ENCODE measurements at places on chromosomes 6 and 20.

GRCh38 chr6:5175635-5176034 lies 85.1 kb downstream of the LYRM4 start:
- DNase-seq, result no peak

- no peak for DNase-seq
Measured at GRCh38 chr6:131001945-131002660, 60.9 kb downstream of the EPB41L2 start.

GRCh38 chr6:93248631-93249030 lies 170.7 kb downstream of the EPHA7 start:
- DNase-seq, result no peak

DNA sequence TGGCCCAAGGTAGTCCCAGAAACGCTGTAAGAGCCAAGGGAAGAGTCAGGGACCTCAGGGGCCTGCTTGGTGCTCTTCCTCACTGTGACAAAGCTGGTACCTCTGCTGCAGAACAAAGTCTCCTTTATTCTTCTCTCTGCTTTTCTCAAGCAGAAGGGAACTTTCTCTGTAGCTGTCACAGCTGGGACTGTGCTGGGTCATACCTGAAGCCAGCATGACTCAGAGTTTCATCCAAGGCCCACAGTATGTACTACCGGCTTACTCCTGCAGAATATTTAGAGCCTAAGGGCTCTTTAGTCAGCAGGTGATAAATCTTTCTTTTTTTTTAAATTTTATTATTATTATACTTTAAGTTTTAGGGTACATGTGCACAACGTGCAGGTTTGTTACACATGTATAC lies 183.2 kb downstream of the TINAG start:
- no peak for DNase-seq

DNA sequence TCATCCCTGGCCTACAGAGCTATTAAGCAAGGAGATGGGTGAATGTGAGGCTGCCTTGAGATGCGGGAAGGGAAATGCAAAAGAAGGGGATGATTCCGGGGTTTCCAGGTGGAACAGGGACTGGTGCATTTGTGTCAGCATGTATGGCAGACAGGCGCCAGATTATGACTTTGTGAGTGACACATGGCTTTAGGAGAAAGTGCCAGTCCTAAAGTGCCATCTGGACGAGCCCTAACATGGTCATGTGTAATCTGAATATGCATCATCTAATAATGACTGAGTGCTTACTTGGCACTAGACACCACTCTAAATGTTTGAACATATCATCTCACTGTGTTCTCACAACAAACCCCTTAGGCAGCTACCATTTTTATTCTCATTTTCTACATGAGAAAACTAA lies 195.0 kb upstream of the TSHZ2 start:
- no peak for DNase-seq

- DNase-seq, result no peak
Measured at GRCh38 chr6:39880594-39880993, 53.7 kb downstream of the MOCS1 start.

DNA sequence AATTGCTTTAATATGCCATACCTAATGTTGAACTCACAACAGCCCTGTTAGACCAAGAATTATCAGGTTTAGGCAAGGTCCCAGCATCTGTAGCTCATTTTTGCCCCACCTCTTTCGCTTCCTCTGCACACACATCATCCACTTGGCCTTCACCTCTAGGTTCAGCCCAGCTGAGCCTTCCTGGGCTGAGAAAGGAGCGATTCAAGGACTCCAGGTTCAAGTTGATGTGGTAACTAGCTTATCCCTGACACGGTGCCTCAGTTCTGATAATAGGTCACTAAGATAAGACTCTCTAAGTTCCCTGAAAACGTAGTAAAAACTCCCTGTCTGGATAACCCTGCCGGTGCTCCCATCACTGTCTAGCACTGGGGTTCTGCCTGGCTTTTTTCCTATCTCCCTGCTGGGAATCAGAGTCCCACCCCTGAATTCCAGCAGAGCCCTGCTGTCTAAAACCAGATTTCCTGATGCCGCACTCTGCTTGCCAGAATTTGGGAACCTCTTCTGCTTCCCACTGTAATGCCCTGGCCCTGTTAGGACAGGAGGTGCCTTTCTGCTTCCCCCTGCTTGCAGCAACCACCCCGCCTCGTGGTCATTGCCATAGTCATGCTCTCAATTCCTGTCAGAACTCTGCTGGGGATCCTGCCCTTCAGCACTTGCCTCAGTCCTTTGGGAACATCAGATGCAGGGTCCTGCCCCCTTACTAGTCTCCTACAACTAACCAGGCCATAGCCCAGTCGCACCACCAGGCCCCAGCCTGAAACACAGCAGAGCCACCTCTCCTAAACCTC lies 47.6 kb downstream of the ALDH8A1 start:
- DNase-seq, result no peak

- DNase-seq, result no peak
Measured at GRCh38 chr6:30542404-30542725, 13.9 kb downstream of the GNL1 start.

DNA sequence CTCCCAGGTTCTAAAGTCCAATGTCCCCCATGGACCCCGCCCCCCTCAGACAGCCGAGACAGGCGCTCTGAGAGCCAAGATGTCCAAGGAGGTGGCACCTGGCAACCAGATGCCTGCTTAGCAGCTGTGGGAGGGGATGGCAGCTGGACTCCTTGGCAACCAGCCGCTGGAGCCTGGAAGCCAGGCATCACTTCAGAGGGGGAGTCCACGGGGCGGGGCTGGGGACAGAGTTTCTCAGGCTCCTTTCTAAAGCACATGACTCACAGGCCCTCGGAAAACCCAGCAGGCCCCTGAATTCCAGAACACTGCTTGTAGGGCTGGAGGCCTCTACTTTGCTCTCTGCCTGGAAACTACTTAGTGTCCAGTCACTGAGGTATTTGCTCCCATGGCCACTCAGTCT lies 51.5 kb downstream of the PREX1 start:
- no peak for DNase-seq

- DNase-seq, result no peak
Measured at GRCh38 chr6:30206799-30207618, 6.2 kb downstream of the TRIM26 start.

DNA sequence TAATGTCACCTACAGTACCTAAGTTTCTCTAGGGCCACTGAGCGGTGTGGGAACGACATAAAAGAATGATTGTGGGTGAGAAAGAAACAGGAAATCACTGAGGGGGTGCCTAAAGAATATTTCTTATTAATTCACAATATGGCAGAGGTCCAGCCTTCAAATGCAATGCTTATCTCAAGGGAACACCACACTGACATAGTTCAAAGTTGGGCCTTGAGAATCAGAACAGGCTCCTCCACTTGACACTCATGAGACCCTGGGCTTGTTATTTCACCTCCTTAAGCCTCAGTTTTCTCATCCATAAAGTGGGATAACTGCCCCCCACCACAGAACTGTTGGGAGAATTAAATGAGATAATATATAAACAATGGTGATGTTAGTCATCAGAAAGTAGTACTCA lies 40.4 kb upstream of the ARHGAP18 start:
- DNase-seq, result no peak

GRCh38 chr6:159754959-159755914 lies 6.6 kb upstream of the ACAT2 start:
- DNase-seq, result no peak

- DNase-seq, result no peak
Measured at GRCh38 chr6:95576218-95576997, 927 bp upstream of the MANEA start.

GRCh38 chr6:29112135-29112534 lies 4.3 kb downstream of the OR2J3 start:
- DNase-seq, result no peak

GRCh38 chr20:5990946-5991345 lies 40.5 kb downstream of the MCM8 start:
- DNase-seq, result no peak

GRCh38 chr20:23080521-23080920 lies 5.6 kb downstream of the CD93 start:
- DNase-seq, result no peak

DNA sequence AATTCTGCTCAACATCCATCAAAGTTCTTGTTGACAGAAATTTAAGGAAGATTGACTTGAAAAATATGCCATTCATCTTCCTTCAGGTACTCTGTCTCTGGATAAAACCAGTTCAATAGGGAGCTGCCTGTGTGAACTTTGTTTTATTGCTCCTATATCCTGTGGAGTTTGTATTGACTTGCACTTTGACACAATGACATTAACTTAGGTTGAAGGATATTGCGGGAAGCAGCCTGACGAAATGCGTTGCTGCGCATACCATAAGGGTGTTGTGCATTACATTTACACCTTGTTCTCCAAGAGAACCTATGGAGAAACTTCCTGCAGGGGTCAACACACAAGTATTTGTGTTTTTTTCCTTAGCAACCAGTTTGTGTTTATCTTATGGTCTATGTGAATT lies 185.4 kb upstream of the GRIK2 start:
- no peak for DNase-seq

GRCh38 chr6:16183187-16183664 lies 54.3 kb downstream of the MYLIP start:
- DNase-seq, result no peak

DNA sequence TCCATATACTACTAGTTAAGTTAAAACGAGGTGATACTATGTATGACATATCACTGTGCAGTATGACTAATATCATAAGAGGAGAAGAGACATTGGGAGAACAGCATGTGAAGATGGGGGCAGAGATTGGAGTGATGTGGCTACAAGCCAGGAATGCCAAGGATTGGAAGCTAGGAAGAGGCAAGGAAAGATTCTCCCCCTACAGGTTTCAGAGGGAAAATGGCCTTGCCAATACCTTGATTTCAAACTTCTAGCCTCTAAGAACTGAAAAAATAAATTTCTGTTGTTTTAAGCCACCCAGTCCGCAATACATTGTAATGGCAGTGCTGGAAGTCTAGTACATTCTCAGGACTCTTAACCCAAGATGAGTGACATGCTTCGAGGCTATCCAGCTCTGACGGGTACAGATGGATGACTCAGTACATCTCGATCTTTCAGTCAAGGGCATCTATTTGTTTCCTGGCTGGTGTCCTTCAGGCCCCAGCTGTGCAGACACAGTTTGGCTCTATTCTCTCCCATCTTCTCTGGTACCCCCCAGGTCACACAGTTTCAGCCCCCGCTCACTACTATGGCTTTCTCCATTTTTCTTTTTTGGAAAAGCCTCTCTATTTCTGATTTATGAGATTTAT lies 55.5 kb upstream of the THEMIS start:
- no peak for DNase-seq

- no peak for DNase-seq
Measured at GRCh38 chr20:23305098-23305497, 45.5 kb upstream of the NXT1 start.

DNA sequence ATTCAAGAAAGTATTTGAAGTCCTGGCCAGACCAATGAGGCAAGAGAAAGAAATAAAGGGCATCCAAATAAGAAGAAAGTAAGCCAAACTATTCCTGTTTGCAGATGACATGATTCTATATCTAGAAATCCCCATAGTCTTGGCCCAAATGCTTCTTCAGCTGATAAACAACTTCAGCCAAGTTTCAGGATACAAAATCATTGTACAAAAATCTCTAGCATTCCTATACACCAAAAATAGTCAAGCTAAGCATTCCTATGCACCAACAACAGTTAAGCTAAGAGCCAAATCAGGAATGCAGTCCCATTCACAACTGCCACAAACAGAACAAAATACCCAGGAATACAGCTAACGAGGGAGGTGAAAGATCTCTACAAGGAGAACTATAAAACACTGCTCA lies 60.1 kb upstream of the PHIP start:
- no peak for DNase-seq

- no peak for DNase-seq
Measured at GRCh38 chr6:114068116-114068515, 97.2 kb upstream of the HDAC2 start.

DNA sequence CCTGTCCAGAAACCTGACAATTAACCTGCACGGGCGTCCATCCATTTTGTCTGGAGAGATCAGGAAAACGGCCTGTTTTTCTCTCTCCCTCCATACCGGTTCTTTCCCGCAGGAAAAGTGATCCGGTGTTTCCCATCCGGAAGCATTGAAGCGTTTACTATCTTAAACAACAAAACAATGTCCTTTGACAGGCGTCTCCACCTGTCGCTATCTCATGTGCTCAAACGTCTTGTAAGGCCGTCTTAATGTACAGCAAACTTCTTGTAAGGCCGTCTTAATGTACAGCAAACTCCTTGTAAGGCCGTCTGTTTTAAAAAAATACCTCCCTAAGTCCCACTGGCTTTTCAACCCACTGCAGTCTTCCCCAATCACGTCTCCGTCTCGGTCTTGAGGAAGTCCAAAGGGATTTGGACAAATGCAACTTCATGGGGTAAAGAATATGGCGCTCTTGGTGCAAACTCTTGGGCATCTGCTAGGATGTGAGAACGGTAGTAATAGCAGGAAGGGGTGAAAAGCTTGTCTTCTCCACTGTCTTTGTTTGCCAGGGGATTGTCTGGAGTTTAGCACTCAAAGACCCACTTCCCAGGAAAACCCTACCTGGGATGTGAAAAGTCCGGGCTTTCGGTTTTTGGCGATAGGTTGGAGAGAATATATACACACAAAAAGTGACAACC lies 29.9 kb upstream of the TRIM27 start:
- no peak for DNase-seq

DNA sequence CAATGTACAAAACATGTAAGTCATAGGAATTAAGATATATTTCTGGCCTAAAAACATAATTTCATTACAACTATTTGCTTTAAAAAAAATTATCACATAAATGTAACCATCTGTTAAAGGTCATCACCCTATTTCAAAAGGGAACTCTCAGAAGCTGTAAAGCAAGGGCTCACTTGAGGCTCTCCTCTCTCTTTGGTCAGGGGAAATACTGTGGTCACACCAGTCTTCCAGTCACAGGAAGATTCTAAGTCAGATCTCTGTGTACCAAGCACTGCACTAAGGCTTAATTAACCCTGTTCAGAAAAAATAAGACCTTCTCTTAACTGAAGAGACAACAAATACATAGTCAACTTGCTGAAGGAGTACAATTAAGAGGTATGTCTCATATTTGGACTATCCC lies 75.6 kb downstream of the MMS22L start:
- DNase-seq, result no peak

- no peak for DNase-seq
Measured at GRCh38 chr20:58950603-58951002, 30.5 kb upstream of the NELFCD start.

DNA sequence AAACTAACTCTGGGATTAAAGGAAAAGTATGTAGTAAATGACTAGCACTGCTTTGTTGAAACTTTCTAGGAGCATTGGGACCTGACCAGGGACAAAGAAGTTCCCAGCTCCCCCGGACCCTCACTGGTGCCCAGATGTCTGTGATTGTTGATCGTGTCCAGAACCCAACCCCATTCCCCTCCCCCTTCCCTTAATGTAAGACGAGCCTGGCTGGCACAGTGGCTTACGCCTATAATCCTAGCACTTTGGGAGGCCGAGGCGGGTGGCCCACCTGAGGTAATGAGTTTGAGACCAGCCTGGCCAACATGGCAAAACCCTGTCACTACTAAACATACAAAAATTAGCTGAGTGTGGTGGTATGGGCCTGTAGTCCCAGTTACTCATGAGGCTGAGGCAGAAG lies 750.3 kb downstream of the CBLN4 start:
- DNase-seq, result no peak
